Cortex of kidney (tissue), 1 donor: ENCODE measurements at places on chromosomes 2 and 18.

DNA sequence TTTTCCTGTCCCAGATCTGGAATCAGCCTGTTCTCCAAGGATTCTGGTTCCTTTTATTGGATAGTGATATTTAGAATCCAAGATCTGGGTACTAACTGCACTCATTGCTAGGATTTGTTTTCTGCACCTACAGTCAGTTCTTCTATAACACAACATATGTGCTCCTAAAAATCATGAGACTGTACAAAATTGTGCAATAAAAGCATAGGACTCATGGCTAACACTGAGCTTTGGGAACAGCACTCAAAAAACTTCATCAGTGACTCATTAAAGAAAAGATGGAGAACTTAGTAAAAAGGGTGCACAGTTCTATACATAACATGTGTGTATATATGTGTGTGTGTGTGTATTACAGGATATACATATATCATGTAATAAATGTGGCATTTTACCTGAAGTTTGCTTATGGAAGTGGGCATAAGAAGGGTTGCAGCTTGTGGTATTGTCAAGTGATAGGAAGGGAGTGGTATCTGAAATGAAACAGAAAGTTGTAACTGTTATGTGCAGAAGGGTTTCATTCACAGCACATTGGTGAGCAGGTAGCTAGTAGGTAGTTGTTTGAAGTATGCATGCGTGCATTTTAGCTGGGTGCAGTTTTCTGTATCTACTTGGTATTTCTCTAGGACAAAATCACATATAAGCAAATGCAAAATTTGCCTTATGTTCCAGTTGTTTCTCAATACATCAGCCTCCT is 5.9 kb upstream of the SCYGR2 start:
- no peak for DNase-seq

- no peak for DNase-seq
Measured at GRCh38 chr2:98240786-98241398, 105.4 kb upstream of the CNGA3 start.

GRCh38 chr2:121451398-121451797 is 79.3 kb upstream of the RNU4ATAC start:
- no peak for DNase-seq

- no peak for DNase-seq
Measured at GRCh38 chr2:33552758-33553461, 46.2 kb downstream of the FAM98A start.

DNA sequence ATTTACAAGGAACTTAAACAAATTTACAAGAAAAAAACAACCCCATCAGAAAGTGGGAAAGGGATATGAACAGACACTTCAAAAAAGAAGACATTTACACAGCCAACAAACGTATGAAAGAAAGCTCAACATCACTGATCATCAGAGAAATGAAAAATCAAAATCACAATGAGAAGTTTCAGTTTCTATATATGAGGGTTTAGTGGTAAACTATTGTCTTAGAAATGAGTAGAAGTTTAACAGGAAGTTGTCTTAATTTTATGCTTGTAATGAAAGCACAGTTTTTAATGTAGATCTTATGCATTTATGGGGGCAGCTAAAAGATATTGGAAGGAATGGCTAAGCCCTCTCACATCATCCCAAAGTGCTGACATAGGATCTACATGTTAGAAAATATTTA is 325.4 kb downstream of the ERBB4 start:
- no peak for DNase-seq

GRCh38 chr18:12449051-12449785 is 41.5 kb downstream of the PRELID3A start:
- DNase-seq, result no peak

GRCh38 chr18:12326711-12327460 is 18.8 kb downstream of the TUBB6 start:
- DNase-seq, result no peak

- no peak for DNase-seq
Measured at GRCh38 chr18:49547701-49548100, 14.2 kb upstream of the LIPG start.

DNA sequence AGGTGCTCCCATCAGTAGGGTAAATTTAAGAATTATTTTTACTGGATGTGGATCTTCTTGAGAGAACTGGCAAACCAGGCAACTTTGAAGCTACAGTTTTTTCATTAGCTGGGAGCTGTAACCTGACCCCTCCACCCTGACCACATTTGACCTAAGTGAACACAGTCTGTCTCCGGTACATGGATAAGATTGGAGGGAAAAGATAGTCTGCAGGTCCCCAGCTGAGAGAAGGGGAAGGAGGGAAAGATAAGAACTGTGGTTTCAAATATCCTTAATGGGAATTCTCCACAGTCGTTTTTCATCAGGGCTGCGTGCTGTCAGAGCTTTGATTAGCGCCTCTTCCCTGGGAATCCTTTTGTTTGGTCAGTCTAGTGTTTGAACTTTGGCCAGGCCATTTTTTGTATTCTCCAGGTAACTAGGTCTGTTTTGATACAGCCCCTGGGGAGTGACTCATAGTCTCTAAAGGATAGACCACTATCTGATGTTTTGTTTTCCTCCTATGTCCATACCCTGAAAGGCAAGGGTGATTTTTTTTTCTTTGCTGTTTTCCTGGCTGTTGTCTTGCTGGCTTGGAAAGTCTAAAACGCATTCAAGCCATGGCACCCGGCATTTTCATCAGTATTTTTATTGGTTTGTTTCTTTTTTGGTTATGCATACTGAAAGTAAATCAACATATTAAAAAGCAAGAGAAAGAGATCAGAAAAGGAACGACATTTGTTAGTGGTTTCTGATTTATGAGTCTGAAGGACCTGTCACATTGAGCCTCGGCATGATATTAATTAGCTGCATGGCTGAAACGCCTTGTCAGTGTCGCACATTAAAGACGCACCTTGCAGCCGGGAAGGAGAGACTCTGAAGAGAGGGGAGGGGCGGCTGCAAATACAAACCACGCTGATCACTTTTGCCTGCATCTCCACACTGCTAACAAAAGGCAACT is 183.4 kb upstream of the FN1 start:
- no peak for DNase-seq

DNA sequence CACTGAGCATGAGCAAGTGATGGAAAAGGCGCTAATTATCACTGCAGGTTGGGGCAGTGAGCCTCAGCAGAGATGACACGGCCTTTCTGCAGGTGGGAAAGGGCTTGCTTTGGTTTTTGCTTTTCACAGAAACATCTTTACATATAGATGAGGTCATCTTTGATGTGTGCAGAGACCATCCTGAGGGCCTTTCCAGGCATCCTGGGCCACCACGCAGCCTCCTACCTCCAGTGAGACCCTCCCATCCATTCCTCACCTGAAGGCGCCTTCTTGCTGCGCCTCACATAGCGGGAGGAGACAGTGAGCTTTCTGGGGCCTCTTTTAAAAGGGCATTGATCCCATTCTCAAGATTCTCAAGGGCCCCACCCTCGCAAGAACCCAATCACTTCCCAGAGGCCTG is 235.3 kb upstream of the RAB6C start:
- DNase-seq, result no peak

DNA sequence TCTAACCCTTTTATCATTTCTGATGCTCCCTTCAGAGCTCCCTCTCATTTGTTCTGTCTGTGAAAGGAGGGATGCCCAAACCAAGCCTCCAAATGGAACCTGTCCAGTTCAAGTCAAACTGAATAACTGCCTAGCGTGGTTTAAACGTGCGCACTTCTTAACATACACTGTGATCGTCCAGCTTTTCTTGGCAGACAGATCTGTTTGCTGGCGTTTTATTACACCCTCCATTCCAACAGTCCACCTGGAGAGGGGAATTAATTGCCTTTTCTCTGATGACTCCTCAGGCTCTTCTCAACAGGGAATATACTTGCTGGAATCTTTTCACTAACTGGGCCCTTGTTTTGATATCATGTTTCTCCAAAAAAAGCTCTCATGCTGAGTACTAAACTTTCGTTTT is 379.2 kb upstream of the POU3F3 start:
- no peak for DNase-seq

- no peak for DNase-seq
Measured at GRCh38 chr2:60957643-60958042, 59.9 kb upstream of the PEX13 start.

DNA sequence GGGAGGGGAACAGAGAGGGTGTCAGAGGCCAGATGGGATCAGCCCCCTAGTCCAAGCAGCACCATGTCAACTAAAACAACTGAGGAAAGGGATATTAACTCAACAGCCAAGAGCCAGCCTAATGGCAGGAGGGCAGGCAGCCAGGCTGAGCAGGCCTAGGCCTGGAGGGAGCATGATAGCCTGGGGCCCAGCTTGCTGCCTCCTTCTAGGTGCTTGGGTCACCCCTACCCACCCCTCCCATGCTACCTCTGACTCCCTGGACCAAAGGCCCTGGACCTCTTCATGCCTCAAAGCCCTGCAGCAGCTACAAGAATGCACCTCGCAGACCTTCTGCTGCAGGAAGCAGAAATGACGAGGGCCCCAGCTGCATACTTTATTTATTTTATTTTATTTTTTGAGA is 22.1 kb upstream of the TNS1 start:
- no peak for DNase-seq

- no peak for DNase-seq
Measured at GRCh38 chr2:203973676-203974075, 37.1 kb downstream of the ICOS start.

DNA sequence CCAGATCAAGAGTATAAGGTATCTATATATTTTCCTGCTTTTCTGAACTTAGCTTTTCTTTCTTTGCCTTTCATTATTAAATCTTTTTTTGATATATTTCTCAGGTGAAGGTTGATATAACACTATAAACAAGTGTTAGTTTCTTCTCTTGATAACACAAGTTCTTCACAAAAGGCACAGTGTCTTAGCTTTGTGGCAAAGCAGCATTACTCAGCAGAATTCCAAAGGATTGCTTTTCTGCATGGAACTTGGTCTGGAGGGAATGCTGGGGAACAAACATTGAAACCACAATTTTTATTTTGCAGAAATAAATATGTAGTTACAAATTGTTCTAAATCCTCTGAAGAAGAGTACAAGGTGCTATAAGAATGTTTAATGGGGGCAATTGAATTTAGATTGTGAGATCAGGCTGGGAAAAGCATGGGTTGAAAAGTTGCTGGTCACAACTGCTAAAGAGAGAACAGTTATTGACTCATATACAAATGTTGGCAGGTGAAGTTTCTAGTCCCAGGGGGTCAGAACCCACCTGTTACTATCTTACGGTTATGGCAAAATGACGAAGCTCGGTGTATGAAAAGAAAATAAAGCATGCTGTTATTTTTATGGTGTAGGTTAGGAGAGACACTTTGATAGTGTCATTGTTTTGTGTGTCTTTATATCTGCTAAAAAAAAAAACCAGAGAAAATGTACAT is 68.2 kb downstream of the UBR3 start:
- no peak for DNase-seq

- DNase-seq, result no peak
Measured at GRCh38 chr2:238925816-238926521, 78.1 kb downstream of the TWIST2 start.

GRCh38 chr18:69897397-69898108 is 50.1 kb downstream of the CD226 start:
- no peak for DNase-seq

- DNase-seq, result no peak
Measured at GRCh38 chr2:1492711-1493430, 79.6 kb downstream of the TPO start.

DNA sequence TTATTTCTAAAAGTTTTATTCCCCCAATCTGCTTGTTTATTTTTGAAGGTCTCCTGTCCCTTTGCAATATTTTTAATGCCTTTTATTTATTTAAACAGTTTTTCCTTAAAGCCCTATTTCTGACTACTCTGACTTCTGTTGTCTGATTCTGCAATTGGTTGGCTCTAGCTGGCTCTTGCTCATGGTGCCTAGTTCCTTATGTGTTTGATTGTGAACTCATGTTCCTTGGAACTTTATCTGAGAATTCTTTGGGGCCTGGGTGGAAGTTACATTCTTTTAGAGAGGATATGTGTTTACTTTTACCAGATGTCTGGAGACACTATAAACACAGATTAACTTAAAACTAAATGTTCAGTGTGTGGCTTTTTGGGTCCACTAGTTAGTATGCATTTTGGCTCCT is 175.9 kb downstream of the DYSF start:
- DNase-seq, result no peak

DNA sequence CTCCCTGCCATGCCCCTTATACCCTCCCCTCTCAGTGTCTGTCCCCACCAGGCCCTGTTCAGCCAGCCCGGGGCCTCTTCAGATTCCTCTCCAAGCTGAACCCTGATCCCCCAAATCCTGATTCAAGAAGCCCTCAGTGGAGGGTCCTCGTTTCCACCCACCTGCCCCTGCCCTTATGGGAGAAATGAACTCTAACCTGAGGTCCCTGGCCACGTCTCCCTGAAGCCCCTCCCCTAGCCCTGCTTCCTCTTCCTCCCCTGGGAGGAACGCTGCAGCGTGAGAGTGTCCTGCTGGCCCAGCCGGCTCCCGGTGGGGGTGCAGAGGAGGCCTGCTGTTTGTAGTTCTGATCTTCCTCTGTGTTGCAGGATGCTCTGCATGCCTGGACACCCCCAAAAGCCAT is 56.7 kb upstream of the GLI2 start:
- no peak for DNase-seq

DNA sequence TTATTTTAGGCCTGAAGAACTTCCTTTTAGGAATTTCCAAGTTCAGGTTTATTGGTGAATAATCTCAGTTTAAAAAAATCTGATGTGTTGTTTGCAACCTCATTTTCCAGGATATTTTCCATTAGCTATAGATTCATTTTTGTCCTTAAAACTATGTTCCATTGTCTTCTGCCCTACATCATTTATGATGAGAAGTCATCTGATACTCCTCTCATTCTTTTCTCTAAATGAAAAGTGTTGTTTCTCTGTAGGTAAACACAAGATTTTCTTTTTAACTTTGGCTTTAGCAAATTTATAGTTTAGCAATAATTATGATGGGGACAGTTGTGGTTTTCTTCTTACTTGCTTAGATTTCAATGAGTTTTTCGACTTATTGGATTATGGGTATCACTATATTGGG is 427.3 kb downstream of the DCDC2C start:
- no peak for DNase-seq

- no peak for DNase-seq
Measured at GRCh38 chr2:166405569-166405926, 29.8 kb upstream of the SCN9A start.

DNA sequence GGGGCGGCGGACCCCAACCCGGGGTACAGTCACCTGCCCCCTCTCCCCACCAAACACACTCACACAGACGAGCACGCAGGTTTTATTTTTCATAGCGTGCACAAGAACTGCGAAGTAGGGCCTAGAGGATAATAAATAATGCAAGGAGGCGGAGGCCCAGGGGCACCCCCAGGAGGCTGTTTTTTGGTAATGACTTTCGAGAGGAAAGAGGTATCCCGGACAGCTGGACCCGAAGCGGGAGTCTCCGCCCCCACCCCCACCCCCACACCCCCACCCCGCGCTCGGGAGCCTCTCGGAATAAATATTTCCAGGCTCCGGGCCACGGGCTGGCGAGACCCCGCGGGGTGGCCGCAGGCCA is 3.4 kb downstream of the CYP26B1 start:
- DNase-seq, result no peak

DNA sequence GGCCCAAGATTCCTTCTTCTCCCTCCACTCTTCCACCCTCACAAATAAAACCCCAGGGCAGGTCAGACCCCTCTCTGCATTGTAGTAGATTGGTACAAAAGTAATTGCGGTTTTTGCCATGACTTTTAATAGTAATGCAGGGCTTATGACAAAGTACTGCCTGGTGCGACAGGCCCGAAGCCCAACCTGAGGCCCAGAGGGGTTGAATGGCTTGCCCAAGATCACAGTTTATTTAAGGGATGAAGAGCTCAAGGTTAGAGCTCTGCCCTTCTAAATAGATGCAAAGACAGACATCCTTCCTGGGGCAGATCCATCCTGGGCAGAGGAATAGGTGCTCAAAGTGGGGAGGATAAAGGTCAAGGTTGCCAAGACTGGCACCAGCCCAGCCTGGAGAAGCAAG is 899 bp upstream of the PSTPIP2 start:
- DNase-seq, result no peak
